ENCODE measurements at places on chromosomes 13 and 19.

GRCh38 chr13:41563341-41563983, 106.1 kb downstream of the RGCC start:
- no peak for DNase-seq

- DNase-seq = no peak
Measured at GRCh38 chr13:52371736-52372247, 34.2 kb downstream of the THSD1 start.

DNA sequence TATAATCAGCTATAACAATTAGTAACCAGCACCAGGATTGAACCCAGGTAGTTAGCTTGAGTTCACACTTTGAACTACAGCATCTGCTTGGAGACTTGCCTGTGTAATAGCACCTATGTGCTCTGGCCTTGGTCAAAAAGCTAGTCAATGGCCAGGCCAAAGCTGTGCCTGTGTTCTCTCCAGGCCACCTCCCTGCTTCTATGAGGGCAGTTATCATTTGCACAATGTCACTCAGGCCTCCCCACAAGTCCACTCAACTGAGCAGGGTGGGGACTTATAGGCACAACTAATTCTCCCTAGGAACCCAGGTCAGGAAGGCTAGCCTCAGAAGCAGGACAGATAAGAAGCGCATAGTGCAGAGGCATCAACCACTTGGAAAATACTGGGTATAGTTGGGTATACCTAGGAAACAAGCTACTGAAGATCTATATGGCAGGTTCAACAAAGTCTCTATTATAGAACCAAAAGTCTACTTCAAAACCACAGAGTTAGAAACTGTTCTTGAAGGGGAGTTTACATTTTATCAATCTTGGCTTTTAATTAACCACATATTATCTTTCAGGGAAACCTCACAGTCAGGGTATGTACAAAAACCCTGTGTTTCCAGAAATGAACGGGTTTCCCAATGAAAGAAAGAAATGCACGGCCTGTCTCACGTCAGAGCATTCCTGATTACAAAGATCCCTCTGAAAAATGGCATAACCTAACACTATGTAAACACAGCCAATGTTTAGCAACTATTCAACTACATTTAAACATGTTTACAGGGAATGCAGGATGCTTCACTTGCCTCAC, 140.9 kb downstream of the ABCC4 start:
- DNase-seq = no peak

DNA sequence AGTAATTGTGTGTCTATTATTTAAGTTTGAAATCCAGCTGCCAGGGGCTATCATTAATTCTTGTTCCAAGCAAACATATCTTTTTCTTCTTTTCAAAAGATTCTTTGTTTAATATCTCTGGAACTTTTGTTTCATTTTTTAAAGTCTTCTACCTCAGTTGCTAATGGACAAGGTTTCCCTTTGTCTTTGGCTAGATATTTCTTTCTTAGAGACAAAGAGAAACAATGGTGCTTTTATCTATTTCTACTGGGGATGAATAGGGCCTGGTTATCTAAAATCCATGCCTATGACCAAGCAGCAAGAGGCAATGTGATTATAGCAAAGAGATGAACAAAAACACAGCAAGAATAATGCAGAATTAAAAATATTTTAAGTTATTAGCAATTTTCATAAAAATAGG, 661.3 kb upstream of the KLF12 start:
- DNase-seq = no peak

- no peak for DNase-seq
Measured at GRCh38 chr19:46216612-46217011, 12.9 kb upstream of the IGFL1 start.

GRCh38 chr19:41700381-41701195, 7.8 kb upstream of the CEACAM5 start:
- no peak for DNase-seq

DNA sequence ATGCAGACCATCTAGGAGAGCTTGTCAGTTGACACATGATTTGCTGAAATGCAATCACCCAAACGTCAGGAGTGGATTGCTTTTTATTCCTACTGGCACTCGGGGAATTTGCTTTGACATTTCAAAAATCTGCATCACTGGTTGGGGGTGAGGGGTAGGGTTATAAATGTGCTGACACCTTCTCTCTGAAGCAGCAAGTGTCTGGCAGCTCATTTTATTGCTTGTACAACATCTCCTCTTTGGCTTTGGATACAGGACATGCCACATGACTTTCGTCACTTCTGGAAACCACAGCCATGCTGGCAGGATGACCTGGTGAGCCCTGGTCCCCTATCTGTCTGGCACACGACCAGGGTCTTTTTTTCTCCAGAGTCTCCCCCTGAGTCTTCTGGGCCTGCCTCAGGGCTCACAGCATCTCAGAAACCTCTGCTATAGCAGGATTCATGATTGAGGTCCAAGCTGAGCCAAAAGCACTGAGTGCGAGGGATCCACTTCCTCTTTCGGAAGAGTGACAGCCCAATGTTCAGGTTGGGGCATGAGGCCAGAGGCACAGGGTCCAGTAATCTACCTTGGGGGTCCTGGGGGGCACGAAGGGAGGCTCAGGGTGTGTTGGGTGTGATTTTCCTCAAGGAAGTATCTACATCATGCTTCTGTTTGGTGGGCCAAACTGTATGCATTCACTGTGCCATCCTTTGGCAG, 60.1 kb downstream of the HSPH1 start:
- no peak for DNase-seq

DNA sequence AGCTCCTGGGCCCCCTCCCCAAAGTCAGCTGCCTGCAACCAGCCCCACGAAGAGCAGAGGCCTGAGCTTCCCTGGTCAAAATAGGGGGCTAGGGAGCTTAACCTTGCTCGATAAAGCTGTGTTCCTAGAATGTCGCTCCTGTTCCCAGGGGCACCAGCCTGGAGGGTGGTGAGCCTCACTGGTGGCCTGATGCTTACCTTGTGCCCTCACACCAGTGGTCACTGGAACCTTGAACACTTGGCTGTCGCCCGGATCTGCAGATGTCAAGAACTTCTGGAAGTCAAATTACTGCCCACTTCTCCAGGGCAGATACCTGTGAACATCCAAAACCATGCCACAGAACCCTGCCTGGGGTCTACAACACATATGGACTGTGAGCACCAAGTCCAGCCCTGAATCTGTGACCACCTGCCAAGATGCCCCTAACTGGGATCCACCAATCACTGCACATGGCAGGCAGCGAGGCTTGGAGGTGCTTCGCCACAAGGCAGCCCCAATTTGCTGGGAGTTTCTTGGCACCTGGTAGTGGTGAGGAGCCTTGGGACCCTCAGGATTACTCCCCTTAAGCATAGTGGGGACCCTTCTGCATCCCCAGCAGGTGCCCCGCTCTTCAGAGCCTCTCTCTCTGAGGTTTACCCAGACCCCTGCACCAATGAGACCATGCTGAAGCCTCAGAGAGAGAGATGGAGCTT, 4.7 kb upstream of the CEACAM5 start:
- no peak for DNase-seq

DNA sequence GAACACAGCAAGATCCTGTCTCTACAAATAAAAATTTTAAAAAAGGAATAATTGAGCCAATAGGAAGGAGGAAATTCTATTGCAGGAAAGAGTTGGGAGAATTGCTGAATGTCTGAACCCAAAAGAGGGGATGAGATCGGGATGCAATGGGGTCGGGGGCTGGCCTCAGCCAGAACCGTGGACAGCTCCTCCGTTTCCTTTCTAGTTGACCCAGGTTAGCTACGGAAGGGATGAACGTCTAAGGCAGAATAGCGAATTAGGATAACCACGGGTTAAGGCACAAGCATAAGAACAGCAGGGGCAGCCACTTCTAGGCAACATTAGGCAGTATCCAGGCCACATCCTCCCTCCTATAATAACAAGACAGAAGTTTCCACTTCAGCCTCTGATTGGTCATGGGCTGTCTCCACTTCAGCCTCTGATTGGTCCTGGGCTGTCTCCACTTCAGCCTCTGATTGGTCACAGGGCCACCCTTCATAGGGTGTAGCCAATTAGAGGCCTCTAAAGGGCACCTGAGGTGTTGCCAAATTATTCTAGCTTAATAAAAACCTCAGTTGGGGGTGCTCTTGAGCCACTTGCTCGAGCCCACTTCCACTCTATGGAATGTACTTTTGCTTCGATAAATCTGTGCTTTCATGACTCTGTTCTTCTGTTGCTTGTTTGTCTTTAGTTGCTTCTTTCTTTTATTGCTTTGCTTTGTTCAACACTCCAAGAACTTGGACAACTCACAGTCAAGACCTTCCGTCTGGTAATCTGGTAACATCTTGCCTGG, 24.9 kb upstream of the TPM4 start:
- DNase-seq = no peak

DNA sequence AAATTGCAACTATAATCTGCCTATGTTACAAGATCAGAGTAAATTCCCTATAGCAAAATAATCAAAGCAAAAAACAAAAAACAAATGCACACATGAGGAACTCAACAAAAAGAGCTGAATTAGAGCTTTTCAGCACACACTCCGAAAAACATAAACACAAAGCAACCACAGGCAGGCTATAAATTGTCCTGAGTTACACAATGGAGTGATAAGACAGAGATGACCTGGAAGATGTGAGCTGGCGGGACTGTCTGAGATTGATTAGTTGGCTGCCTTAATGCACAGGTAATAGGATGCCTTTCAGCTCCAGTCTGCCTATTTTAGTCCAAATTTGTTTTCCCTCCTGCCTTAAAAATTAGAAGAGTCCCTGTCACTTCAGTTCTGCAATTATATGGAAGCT, 159.0 kb upstream of the FNDC3A start:
- no peak for DNase-seq

GRCh38 chr19:55535965-55536350, 975 bp downstream of the SBK2 start:
- no peak for DNase-seq

GRCh38 chr19:55642153-55643002, 1.1 kb upstream of the ZNF581 start:
- no peak for DNase-seq
